ENCODE measurements at places on chromosomes 5 and 9.

DNA sequence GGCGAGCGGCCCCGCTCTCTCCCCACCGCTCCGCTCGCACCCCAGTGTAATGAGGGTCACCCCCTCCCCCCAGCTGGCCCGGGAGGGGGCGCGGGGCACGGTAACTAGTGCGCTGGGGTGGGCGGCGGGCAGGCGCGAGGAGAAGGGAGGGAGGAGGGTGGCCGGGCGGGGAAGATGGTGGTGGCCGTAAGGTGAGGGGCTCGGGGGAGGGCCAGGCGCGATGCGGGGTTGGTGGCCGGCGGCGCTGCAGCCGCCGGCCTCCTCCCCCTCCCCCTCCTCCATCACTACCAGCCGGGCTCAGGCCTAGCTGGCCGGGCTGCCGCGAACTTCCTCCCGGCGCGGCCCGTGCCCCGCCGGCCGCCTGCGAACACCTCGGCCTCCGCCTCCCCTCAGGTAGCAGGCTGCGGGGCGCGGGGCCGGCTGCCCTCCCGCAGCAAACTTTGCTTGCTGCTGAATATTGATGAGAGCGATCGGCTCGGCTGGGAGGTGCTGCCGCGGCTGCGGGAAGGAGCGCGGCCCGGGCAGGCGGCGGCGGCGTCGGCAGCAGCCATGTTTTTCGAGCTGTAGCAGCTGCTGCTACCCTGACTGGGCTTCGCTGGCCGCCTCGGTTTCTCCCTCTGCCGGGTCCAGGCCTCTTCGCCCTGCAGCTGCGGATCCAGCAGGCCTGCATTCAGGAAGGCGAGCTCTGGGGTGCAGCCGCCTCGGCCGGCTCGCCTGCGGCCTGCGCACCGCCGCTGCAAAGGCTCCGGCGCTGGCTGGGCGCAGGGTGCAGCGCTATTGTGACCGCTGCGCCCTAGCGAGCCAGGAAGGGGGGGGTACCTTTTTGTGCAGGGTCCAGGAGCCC, 502 bp downstream of the NSD1 start:
- peak; percentile 27 for DNase-seq

DNA sequence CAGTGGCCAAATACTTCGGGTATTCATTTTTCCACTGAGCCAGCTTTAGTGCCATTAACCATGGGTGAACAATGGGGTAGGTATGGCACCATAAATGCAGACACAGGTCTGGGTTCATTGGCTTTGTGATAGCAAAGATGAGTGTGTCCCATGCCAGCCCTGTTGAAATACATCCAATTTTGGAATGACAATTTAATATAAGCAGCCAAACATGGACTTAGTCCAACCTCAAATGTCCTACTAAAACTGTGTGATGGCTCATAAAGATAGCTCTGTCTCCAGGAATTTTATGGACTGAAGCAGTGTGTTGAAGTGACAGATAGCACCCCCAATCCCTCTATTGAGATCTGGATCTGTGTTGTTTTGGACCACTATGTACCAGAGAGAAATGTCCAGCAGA, 514.9 kb downstream of the RASEF start:
- no peak for DNase-seq

- no peak for DNase-seq
These were observed 20.7 kb upstream of the XPA start for GRCh38 chr9:97717866-97718265.

DNA sequence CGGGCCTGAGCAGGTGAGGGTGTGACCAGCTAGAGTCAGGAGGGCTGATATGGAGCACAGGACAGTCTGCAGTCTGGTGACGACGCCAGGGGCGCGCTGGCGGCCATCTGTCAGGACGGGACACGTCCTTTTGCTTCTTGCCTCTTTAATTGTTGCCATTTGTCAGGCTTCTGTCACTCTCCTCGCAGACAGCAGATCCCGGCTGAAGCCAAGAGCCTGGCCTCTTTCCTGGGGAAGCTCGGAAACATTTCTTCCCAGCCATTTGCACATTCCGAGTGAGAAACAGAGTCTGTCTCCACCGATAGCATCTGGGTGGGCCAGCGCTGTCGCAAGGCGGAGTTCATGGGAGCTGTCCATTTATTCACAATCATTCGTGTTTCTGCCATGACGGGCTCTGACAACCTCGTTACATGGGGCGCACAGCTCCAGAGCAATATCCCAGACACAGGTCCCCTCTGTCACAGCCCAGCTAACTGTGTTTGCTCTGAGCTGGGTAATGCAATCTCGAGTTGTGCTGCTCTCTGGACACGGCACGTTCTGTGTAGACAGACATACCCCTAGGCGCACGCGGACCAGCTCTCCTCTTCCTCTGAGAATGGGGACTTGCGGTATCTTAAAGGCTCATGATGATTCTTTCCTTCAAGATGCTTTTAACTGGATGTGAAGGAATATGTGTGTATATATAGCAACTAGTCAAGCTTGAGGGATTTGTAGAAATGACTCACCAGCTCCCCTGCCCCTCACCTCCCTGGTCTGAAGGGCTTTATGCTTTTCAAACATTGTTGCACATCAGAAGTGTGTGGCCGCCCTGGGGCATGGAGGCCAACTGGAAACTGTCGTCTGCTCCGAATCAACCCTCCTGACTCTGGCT, 105.3 kb upstream of the FCN2 start:
- DNase-seq, result no peak

DNA sequence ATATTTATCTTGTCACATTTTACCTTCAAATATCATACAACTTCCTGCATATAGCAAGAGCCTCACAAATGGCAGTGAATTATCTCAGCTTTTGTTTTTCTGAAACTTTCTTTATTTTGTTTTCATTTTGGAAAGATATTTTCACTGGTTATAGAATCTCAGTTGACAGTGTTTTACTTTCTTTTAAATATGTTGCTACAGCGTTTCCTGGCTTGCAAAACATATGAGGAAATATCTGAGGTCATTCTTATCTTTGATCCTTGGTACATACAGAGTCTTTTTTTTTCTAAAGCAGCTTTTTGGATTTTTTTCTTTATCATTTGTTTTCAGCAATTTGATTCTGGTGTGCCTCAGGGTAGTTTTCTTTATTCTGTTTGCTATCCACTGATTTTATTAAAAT, 77.6 kb upstream of the CEP78 start:
- DNase-seq, result no peak

- no peak for DNase-seq
These were observed 73.9 kb downstream of the ADAMTS2 start for GRCh38 chr5:179271428-179271734.

- DNase-seq, result no peak
These were observed 111.9 kb downstream of the PDE8B start for GRCh38 chr5:77322406-77322805.

- no peak for DNase-seq
These were observed 94.3 kb upstream of the NIPAL4 start for GRCh38 chr5:157365732-157366131.

DNA sequence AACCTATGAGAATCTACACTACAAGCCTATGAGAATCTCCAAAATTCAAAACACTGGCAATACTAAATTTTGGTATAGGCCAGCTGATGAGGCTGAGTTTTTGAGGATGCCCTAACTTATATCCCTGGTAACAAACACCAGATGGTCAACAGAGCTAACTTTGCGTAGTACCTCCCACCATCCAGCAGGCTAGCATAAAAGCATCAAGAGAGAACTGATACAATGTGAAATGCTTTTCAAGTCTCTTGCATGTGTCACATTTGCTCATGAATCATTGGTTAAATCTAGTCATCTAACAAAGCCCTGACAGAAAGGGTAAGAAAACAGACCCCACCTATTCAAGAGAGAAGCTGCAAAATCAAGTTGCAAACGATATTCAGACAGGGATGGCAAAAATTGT, 1609.7 kb upstream of the CDH9 start:
- DNase-seq, result no peak

GRCh38 chr9:131839281-131840084, 99.6 kb upstream of the RAPGEF1 start:
- peak; percentile 68 for DNase-seq

DNA sequence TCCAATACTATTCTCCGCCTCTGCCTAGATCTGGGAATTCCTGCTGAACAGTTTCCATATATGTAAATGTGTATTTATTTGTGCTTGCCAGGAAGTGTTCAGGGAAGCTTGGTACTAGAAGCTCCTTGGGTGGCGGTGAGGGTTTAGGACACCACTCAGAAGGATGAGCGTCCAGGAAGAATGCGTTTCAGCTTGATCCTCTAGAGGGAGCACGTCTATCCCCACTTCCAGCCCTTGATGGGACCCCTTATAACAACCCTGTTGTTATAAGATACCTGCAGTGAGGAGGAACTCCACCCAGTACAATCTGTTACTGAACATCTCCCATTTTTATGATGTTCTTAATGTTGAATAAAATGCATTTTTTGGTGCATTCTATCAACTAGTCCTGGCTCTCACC, 88.9 kb downstream of the CYFIP2 start:
- no peak for DNase-seq

GRCh38 chr9:18261181-18261580, 212.8 kb upstream of the ADAMTSL1 start:
- no peak for DNase-seq

DNA sequence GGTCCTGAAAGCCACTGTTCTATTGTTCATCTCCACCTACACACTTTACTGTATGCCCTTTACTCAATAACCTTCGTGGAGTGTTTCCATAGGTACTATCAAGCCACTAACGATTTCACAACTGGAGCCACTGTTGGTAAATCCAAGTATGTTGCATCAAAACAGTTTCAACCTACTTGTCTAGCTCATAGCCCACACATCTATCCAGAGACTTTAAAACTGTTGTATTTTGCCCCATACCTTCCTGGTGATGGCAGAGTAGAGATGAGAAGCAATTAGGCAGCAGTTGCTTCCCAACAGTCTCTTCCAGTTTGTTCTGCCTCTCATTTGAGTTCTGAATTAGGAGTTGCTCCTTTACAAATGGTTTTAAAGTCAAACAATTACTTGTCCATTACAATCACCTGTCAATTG, 607 bp downstream of the FAXDC2 start:
- no peak for DNase-seq

DNA sequence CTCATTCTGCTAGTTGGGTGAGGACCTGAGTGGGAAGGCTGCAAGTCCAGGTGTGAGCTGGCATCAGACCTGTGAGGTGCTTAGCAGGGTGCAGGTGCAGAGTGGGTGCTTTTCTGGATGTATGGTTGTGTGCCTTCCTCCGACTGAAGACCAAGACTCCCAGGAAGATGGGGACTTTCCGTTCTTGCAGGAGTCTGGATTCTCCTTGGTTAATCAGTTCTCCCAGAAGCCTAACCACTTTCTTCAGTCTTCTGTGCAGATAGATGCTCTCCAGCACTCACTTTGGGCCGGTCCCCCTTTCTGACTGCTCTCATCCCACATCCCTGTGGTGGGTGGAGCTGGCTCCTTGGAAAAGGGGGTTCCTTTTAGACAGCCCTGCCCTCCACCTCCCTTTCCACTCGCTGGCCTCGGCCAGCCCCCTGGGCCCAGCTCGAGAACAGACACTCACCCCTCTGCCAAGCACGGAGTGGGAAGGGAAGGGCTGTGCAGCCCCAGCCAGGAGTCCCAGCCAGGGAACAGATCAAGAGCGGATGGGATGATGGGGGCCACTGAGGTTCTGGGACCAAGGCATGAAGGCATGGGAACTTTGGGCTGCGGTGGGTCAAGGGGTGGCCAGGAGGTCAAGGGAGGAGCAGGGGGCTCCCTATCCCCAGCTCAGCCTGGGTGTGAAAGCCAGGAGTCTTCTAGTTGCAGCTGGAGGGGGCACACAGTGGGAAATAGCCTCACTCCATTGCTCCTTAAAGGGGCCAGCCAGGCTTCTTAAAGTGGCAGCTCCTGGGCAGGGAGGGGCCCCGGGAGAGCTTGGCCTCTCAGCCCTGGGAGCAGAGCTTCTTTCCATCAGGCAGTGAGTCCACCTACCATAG, 62.4 kb downstream of the FGF18 start:
- no peak for DNase-seq

GRCh38 chr5:36657563-36657995, 51.2 kb downstream of the SLC1A3 start:
- DNase-seq, result peak; percentile 21

DNA sequence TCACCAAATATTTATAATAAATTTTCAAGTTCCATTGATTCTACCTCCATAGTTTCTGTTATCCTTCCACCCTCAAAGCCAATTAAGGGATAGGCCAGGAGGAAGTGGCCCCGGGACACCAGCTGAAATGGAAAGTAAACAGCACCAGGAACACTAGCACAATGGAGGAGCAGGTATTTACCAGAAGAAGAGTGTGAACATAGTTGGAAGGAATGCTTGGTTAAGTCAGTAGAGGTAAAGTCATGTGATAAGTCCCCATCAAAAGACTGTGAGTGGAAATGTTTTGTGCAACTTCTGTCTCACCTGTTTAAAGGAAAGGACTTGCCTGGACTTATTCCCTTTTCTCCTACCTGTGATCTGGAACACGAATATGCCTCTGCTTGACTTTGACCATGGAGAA, 146.7 kb upstream of the RAI14 start:
- DNase-seq, result no peak

- no peak for DNase-seq
These were observed 238.2 kb downstream of the CD180 start for GRCh38 chr5:66958201-66958979.

- DNase-seq, result no peak
These were observed 112.3 kb upstream of the CXCL14 start for GRCh38 chr5:135691044-135691443.

DNA sequence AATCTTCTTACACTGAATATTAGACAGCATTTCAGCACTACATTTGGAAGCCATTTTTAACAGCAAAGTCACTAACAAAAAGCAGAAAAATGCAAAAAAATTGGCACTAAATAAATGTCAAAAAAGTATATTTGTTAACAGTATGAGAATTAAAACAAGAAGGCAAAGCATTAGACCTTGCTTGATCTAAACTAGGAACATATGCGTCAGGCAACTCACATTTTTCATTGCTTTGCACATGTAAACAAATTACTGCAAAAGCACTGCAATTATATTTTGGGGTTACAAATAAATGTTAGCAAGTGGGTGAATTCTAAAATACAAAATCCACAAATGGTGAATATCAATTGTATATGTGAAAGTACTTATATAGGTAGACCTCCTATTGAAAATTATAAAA, 49.0 kb upstream of the RAPGEF6 start:
- no peak for DNase-seq

DNA sequence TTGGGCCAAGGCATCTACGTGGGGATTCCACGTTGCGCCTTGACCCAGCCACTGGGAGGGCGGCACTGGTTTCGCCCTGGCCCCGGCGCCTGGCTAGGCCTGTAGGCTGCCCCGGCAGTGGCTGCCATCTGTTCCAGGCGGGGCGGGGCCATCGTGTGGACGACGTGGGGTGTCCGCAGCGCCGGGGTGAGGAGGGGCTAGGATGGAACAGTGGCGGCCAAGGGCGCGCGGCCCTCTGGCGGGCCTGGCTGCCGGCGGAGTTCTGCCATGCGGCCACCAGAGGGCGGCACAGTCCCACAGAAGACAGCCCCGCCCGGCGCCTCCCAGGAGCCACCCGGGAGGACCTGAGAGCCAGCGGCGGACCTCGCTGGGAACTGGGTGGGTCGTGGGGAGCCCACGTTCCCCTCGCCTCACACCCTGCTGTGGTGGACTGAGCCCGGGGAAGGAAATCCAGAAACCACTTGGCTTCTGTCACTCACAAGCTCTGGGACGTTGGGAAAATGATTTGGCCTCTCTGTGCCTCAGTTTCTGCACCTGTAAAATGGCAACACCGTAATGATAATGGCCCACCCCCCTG, 22.6 kb upstream of the RAPGEF1 start:
- DNase-seq, result peak; percentile 63

GRCh38 chr9:127930231-127931091, at the start of gene PIP5KL1:
PIP5KL1 (minus strand) TSS chr9:127930777; CDS start chr9:127930752, 25 bp downstream.
- DNase-seq, result peak; percentile 50

- no peak for DNase-seq
These were observed 61.0 kb downstream of the SUB1 start for GRCh38 chr5:32646061-32646969.

Measured in CD4-positive, alpha-beta T cell treated with Interleukin-4 for 4 hours (primary cell).